ENCODE measurements at places on chromosomes 3 and 15.
A peak's percentile ranks its signal among the peaks of the same experiment; 100 is the strongest.

GRCh38 chr15:78916088-78916487 is 28.8 kb downstream of the CTSH start:
- no peak for DNase-seq

GRCh38 chr3:144175644-144176425 is 204.2 kb downstream of the DIPK2A start:
- no peak for DNase-seq

GRCh38 chr3:13854492-13854891 is 25.4 kb downstream of the WNT7A start:
- no peak for DNase-seq

DNA sequence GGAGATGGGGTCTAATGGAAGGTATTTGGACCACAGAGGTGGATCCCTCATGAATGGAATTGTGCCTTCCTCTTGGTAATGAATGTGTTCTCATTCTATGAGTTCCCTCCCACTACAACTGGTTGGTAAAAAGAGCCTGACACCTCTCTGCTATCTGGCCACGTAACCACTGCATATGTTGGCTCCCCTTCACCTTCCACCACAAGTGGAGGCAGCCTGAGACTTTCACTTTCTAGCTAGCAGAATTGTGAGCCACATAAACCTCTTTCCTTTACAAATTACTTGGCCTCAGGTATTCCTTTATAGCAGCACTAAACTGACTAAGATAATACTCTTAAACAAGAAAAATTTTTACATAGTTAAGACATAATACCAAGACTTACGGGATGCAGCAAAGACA is 155.3 kb downstream of the NR1I2 start:
- DNase-seq = peak; percentile 44

DNA sequence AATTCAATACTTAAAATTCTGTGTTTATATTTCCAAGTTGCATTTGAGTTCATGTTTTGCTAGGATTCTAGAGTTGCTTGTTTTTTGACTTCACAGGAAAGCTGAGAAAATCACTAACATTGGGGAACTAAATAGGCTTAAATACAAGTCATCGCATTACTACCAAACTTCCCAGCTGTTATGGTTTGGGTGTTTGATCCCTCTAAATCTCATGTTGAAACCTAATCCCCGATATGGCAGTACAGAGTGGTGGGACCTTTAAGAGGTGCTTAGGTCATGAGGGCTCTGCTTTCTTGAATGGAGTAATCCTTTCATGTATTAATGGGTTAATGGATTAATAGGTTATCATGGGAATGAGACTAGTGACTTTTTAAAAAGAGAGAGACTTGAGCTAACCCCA is 77.2 kb upstream of the ARPP21 start:
- DNase-seq = no peak

Data from stimulated activated CD4-positive, alpha-beta T cell treated with anti-CD3 and anti-CD28 coated beads, Interleukin-12 subunit alpha, Interleukin-12 subunit beta, amount 100 ng/mL, for 48 hours (primary cell).